ENCODE measurements at places on chromosomes 6 and 20.

DNA sequence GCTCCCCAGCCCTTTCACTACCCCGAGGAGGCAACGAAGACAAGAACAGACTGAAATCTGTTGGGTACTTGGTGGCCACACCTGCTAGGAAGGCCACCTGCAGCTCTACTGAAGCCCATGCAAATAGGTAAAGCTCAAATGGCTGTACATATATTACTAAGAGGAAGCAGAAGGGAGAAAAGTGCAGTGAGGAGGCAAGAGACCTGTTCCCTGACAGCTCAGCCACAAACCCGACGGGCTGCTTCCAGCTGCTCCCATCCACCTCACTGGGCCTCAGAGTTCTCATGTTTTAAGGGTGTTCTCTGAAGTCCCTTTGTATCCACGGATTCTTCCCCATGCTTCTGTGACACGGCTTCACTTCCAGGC, 24.6 kb downstream of the TRAM2 start:
- no peak for DNase-seq

DNA sequence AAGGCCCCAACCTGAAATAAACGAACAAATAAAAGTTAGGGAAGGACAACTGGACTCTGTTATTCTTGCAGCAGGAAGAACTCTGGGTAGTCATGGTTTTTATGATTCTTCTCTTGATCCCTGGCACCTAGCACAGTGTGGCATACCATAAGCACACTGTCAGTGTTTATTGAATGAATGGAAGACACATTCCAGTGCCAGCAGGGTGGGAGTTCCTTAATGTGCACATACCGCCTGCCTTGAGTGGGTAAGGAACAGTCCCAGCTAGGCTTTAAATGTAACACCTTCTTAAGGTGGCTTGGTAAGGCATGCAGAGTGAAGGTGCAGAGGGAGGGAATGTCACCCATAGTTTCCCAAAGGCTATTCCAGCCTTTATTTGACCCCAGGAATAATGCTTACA, 162.9 kb upstream of the CEP162 start:
- DNase-seq = no peak

GRCh38 chr6:34630040-34630439, 66.5 kb downstream of the ILRUN start:
- DNase-seq = no peak

- DNase-seq = no peak
Observed at GRCh38 chr6:137843211-137843610, 23.8 kb upstream of the TNFAIP3 start.

DNA sequence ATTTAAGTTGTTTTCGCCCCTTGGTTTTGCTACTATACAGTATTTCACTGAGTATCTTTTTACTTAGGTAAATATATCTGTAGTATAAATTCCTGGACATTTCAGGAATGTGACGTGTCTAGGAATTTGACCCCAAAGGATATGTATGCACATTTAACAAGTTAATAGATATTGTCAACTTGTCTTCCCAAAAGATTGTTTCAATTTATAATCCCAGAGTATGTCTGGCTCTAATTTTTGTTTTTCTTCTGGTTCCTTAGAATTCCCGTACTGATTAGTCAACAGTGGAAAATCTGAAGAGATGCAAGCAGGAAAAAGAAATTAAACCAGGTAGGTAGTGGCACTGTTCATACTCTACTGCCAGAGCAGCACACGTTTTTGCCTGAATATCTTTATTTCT, 7.2 kb downstream of the PKIG start:
- no peak for DNase-seq
